ENCODE measurements at places on chromosomes 4 and X.

- no peak for DNase-seq
These were observed 111.5 kb downstream of the AFAP1 start for GRCh38 chr4:7828011-7828720.

- DNase-seq, result no peak
These were observed 107.0 kb downstream of the ABLIM2 start for GRCh38 chr4:8051644-8052043.

DNA sequence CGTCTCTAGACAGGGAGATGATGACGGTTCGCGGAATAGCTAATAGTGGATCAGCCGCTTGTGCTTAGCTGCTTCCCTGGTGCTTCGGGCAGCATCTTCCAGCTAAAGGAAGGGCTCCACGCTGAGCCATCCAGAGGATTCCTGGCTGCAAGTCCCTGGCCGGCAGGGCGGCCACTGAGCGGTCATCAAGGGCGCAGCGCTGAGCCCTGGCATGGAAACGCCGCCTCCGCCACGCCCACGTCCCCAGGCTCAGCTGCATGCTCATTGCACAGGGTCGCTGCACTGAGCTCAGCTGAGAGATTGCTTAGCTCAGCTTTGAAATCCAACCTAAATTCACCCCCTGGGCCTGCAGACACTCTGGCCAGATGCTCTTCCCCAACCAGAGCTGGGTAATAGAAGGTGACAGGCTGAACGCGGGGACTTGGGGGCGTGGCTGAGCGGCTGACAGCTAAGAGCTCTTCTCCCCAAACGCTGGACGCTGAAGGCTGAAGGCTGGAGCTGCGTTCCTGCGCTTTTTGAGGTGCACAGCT, 118.2 kb upstream of the KIT start:
- no peak for DNase-seq

DNA sequence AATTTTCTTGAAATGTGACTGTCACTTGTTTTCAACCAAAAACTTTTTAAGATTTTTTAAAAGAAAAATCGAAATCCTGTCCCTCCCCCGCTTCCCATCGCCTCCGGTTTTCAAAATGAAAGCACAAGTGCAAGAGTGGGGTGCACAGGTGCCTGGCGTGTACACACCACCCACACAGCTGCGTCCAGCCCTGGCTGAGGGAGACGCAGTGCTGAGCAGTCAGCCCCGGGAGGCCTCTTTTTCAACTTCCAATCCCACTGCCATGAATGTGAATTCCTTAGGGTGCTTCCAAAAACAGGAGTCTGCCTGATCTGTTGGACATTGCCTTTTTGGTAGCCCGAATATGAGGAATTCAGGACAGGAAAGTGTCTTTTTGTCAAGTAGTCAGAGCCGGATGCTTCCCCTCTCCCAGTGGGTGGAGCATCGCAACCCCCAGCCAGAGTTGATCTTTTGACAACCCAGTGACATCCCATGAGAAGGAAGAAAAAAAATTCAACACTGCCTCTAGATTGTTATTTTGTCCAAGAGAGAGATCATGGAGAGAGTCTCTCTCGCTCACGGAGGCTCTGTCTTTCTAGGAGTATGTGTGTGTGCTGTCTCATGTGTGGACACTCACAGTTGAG, 8.9 kb downstream of the PRRG3 start:
- DNase-seq, result no peak

DNA sequence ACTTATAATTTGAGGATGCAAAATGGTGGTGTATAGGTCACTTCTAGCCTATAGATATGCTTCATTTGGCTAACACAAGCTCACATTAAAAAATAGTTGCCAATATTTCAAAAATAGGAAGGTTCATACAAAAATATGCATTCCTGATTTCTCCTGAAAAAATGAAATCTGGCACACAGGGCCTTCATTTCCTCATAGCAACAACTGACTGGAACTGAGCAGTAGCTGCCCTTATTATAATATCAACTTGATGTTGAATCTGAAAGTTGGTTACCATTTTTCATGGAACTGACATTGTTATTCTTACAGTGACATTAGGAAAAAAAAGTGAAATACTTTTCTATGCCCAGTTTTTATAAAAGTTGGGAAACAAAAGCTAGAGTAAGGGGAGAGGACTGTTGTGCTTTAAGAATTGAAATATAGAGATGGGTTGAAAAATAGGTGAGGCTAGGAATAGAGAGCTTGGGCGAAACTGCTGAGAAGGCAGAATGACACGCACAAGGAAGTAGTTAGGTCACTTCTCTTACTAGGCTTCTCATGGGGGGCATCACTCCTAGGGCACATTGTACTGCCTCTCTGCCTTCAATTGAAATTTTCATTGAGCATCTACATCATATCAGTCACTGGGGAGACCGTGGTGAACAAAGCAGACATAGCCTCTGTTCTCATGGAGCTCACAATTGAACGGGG, 43.1 kb upstream of the C1GALT1C1 start:
- no peak for DNase-seq

GRCh38 chrX:40104630-40104984, 6.8 kb upstream of the BCOR start:
- DNase-seq, result no peak

DNA sequence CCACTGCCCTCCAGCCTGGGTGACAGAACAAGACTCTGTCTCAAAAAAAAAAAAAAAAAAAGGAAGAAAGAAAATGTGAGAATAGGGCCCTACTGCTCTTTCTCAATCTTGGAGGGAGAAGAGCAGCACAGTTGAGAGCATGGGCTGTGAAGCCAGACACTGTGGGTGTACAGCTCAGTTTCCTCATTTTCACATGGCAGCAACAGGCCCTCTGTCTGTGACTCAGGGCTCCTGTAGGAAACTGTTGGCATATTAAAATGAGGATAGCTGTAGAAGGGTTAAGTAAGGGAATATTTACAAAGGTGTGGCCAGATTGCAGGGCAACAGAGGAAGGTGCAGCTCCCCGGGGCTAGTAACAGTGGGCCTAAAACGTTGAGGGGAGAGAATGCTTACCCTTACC, 3.4 kb downstream of the AKAP14 start:
- DNase-seq, result no peak

DNA sequence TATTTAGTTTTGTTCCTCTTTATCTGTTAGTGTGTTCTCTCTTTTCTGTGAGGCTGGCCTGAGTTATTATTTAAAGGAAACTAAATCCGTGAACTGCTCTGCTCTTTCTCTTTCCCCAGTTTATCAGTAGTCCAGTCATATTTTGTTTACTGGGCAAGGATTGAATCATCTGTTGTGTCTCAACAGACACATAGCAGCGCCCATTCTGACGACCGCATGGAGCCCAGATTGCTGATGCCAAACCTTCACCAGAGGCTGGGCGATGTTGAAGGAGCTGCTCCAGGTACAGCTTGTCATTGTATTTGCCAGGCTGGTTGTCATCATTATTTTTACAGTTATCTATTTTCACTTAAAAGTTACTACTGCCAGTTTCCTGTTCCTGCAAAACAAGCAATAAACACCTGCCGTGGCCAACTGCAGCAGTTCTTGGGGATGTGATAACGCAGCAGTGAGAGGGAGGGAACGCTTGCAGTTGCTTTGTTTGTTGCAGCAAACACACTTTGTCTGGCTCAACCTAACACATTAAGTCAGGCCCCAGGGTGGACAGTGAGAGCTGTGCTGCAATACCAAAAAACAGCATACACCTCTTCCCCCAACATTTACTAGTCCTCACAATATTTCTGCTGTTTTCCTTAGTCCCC, 10.1 kb downstream of the REELD1 start:
- DNase-seq, result no peak

- no peak for DNase-seq
These were observed 30.8 kb downstream of the DIAPH2 start for GRCh38 chrX:96715481-96715880.

DNA sequence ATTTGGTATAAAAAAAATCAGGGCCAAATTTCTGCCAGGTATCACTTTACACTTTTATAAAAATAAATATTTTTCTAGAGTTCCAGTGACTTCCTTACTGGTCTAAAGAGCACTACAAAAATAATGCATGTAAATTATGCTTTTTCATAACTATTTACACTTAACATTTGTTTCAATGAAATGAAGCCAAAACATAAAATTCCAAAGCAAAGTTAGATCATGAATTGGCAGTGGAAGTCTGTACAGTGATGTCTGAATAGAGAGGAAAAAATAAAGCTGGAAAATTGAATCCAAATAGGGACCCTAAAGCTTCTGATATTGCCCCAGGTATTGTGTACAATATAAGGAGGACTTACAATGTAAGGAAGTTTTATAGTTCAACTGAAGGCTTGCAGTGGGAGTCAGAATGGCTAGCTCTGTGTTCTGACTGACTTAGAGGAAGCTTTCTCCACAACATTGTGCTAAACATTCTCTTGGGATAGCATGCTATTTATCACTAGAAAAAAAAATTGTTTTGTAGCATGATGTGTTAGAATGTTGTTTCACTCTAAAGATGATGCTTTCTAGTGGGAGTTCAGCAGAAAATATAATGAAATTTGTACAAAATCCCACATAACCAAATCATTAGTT, 288.2 kb upstream of the UGT8 start:
- DNase-seq, result no peak

DNA sequence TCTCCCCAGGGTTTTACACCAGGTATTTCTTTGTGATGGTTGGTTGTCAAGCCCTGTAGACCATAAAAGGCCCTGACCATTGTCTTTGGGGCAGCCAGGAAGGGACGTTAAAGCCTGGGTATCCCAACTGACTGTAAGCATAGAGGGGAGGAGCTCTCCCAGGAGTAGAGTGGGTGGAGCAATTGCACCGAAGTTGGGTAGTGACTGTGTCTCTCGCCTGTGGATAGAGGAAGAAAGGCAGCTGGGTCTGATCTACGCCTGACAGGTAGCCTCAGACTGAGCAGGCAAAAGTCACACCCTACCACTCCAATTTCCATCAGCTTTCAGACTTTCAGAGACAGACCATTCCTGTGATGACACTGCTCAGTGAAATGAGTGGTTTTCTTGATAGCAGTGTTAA, 123.3 kb downstream of the KLHL8 start:
- DNase-seq, result no peak

DNA sequence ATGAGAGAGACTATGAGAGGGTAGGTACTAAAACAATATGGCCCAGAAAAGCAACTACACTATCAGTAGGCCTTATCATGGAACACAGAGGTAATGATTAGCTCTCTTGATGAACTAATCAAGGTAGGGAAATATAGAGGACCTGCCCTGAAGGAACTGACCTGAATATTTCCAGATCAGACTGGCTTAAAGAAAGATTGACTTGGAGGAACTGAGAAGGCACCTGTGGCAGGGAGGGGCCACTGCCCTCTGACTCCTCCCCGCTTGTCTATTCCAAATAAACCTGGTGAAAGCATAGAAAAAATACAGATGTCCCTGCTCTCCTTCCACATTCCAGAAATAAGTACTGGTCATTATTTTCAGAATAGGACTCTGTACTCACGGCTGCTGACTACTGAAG, 5.5 kb downstream of the RPS6KA6 start:
- no peak for DNase-seq

- no peak for DNase-seq
These were observed 41.7 kb downstream of the CNGA2 start for GRCh38 chrX:151776181-151776731.

DNA sequence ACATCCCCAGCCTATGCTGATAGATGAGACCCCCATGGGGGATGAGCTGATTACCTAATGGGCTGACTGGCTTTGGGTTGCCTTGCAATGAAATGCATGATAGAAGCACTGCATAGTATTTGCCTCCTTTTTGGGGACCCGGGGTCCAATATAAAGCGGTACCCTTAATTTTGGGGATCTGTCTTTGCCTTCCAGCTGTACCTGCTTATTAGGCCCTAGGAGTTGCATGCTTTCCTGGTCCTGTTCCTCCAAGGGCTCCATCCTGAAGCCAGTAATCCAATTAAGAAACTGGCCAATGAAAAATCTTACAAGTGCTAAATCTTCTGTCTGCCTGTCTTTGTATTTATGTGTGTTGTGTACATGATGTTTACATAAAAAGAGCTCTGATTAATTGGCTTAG, 791.6 kb downstream of the TRIML1 start:
- no peak for DNase-seq

GRCh38 chr4:172514801-172515200, 653.8 kb upstream of the GALNT7 start:
- DNase-seq, result no peak

All from activated CD8-positive, alpha-beta memory T cell treated with anti-CD3 and anti-CD28 coated beads for 48 hours (primary cell).